ENCODE measurements at places on chromosomes 4 and X.

DNA sequence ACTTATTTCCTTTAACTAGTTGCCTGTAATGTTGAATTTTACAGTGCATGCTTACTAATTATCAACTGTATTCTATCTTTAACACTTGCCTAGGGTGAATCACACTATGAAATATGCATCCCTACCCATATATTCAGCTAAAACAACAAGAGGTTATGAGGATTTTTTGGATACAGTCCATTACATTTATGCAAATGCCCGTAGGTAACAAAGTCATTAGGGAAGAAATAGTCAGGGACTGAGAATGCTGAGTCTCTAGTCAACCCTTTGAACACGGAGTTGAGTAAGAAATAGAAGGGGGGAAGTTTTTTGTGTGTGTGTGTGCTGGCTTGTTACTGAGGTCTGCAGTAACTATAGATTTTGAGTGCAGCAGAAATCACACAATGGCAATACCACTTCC, 26.1 kb upstream of the CBLL2 start:
- H3K27ac ChIP-seq = no peak overlapping the region
- no peak overlapping the region for H3K4me3 ChIP-seq
- no peaks in the 10 kb centered on the region for H3K36me3 ChIP-seq

DNA sequence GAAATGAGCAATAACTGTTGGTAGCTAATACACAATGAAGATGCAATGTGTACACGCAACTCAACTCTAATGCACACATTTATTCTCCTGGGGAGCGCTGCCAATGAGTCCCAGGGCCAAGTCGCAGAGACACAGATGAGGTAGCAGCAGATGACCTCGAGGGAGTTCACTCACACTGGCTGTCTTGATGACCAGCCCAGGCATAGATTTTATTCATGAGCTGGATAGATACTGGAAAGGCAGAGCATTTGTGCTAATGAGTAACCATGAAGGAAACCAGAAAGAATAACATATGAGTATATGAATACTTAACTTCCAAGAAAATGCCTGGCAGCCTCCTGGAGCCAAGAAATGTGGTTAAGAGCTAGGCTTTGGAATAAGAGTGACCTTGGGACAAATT, 42.3 kb downstream of the RASL11B start:
- peaks cover 4% of the 10 kb centered on the region for H3K4me1 ChIP-seq
- H3K36me3 ChIP-seq = no peaks in the 10 kb centered on the region
- H3K4me3 ChIP-seq = no peak overlapping the region
- H3K27me3 ChIP-seq = no peaks in the 10 kb centered on the region
- no peak overlapping the region for H3K27ac ChIP-seq
- DNase-seq = no peak

DNA sequence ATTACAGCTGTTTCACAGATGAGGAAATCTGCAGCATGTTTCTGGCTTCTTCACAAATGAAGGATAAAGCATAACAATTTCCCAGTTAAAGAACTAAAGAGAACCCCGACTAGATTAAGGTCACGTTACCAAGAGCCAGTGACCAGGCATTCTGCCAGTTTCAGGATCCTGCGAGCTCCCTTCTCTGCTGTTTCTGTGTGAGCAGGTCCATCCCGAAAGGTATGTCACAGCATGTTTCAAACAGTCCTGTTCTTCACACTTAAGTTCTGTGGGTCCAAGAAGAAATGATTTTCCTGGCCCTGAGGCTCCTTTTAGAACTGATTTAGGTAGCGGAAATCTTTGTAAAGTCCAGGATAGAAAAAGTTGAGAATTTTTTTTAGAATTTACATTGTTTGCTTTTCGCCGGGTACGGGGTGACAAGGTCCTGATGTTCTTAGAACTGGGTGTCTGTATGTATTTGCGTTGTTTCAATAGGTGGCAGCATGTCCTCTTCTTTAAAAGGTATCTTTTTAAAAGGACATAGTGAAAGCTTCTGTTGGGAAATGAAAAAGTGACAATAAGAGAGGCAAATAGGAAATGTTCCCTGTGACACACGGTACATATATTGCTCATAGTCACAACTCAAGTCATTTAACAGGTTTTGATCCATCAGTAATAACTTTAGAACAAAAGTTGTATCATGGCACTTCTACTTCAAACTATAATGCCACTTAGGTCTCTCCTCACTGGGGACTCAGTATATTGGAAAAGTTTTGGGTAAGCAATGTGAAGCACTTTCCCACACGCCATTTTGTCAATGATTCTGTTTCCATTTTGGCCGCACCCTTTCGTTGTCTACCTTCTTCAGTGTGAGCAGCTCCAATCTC, 18.4 kb downstream of the IL21 start:
- H3K4me1 ChIP-seq = no peaks in the 10 kb centered on the region
- no peak overlapping the region for H3K27ac ChIP-seq
- H3K27me3 ChIP-seq = no peaks in the 10 kb centered on the region
- DNase-seq = no peak
- H3K4me3 ChIP-seq = no peak overlapping the region
- no peaks in the 10 kb centered on the region for H3K36me3 ChIP-seq

GRCh38 chr4:87425711-87426110, 3.3 kb downstream of the NUDT9 start:
- H3K36me3 ChIP-seq = no peaks in the 10 kb centered on the region
- H3K4me1 ChIP-seq = peaks cover 23% of the 10 kb centered on the region
- H3K27ac ChIP-seq = no peak overlapping the region
- no peak for DNase-seq
- no peak overlapping the region for H3K4me3 ChIP-seq
- no peaks in the 10 kb centered on the region for H3K27me3 ChIP-seq

GRCh38 chrX:21802839-21803238, 36.6 kb upstream of the MBTPS2 start:
- peaks cover 16% of the 10 kb centered on the region for H3K4me1 ChIP-seq
- H3K27me3 ChIP-seq = no peaks in the 10 kb centered on the region
- H3K27ac ChIP-seq = no peak overlapping the region
- H3K36me3 ChIP-seq = no peaks in the 10 kb centered on the region
- no peak for DNase-seq

DNA sequence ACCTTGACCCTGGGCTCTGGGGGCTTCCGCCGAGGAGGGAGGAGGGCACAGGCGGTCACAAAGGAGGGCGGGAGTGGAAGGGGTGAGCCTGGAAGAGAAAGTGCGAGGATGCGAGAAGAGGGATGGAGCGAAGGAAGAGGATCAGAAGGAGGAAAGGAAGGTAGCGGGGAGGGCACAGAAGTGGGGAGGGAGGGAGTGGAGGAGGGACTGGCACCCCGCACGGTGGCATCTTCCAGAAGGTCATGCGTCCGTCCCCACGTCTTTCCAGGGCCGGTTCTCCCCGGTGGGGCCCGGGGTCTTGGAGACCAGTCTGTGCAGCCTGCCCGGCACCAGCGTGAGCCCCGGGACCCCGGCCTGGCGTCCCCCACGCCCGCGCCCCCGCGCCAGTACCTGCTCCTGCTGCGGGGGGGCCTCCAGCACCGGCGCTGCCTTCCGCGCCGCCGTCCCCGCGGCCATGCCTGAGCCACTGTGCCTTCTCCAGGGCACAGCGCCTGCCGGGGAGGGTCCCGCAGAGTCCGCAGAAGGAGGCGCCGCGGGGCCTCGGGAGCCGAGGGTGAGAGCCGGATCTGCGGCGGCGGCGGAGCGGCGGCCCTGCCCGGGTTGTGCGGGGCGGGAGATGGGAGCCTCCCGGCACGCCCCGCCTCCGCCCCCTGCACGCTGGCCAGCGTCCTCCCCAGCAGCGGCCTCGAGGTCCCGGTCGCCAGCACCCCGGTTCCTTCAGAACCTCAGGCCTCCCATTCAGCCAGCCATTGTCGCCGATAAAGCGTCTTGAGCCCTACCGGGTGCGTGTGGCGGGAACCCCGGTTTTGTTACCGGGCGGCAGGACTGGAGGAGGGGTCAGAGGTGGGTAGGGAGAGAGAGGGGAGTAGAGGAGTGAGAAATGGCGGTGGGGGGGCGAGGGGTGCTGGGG, at the start of gene RNF175:
TSS of gene RNF175 (minus strand) at position 618 of the 910 bp plus-strand sequence. CDS start at position 456, 162 bp downstream.
- peak within 1 kb of the TSS; percentile 56 for H3K4me3 ChIP-seq
- DNase-seq = no peak

Measured in gastrocnemius medialis (tissue), 4 donors.